Activated naive CD4-positive, alpha-beta T cell treated with anti-CD3 and anti-CD28 coated beads, Interleukin-2, amount 10 ng/mL, durations not matched to agents 7 days and 5 days (primary cell): ENCODE measurements at places on chromosomes 4 and X.

GRCh38 chr4:145289403-145290076, 109.2 kb upstream of the OTUD4 start:
- DNase-seq, result no peak

GRCh38 chr4:137559801-137560200, 27.5 kb upstream of the PCDH18 start:
- DNase-seq, result no peak

GRCh38 chrX:2857566-2857965, 28.8 kb downstream of the GYG2 start:
- DNase-seq, result no peak

DNA sequence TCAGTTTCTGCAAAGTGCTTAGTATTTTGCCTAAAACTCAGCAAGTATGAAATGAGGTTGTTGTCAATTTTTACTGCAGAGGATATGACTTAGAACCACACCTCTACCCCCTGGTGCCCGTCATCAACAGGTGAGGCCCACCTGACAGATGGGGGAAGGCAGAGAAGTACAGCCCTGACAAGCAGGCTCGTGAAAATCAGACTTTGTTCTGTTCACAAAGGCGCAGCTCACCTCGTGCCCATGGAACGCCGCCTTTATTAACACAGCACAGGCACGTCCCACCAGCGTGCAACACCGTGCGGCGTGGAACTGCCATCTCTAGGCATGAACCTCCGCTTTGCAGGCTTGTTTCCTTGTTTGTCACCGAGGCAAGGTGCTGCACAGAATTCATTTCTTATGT, 13.3 kb downstream of the CYP4V2 start:
- peak; percentile 26 for DNase-seq

GRCh38 chr4:172897046-172897445, 271.6 kb upstream of the GALNT7 start:
- DNase-seq, result no peak

GRCh38 chr4:101954351-101954750, 163.8 kb downstream of the BANK1 start:
- DNase-seq, result no peak

DNA sequence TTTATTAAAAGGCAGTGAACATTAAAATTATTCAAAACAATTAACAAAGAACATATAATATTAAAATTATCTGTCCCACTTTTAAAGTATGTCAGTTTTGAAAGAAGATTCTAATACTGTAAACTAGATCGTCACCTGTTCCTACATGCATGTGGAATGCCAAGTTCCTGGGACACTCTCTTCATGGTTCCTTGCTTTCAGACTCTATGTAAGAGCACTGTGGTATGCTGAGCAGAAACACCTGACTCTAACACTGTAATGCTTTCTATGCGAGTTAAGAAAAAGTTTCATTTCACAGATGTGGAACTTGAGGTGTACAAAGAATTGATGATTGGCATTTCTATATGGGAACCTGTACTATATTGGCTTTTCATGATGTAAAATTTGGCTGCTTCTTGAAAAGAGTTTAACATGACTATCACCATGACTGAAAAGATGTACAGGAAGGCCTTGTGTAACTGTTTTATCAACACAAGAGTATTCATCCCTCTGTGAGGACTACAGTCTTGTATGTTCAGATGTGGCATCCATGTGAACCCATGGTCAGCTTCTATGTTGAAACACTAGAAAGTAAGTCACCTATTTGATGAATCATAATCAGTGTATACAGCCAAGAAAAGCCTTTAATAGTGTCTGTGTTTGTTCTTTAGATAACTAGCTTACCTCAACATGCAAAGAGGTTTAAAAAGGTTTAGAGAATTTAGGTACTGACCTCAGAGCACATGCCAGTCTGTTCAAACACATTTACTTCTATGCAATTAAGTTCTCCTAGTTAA, 354.5 kb downstream of the ARHGAP24 start:
- DNase-seq, result no peak

DNA sequence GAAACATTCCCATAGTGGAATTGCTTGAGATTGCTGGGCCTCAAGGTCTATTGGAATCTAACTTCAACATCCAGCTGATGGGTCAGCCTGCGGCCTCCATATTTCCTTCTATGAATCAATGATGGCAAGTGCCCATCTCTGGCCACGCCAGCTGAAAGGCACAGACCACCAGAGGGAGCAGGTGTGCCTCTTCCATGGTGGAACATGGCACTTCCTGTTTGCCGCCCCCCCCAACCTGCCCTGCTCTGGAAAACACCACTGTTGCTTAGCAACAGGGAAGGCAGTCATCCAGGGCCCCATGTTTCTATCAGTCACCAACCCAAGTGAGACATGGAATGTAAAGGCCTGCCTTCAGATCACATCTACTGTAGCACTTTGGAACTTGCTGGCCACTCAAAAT, 11.6 kb downstream of the PAGE4 start:
- peak; percentile 46 for DNase-seq

DNA sequence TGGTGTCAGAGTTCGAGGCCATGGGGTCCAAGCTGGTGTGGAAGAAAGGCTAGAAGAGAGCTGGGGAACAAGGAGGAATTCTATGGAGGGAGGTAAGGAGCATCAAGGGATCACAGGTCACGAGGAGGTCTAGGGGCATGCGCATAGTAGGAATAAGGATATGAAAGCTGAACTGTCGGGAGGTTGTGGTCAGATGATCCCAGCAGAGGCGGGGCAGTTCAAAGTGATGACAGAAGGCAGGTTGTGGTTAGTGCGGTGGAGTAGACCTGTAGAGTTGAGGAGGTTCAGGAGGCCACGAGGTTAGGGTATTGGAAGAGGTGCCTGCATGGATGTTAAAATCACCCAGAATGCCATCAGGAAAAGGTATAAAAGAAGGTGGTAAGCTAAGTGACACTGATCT, 156.3 kb downstream of the TMEM164 start:
- DNase-seq, result no peak

DNA sequence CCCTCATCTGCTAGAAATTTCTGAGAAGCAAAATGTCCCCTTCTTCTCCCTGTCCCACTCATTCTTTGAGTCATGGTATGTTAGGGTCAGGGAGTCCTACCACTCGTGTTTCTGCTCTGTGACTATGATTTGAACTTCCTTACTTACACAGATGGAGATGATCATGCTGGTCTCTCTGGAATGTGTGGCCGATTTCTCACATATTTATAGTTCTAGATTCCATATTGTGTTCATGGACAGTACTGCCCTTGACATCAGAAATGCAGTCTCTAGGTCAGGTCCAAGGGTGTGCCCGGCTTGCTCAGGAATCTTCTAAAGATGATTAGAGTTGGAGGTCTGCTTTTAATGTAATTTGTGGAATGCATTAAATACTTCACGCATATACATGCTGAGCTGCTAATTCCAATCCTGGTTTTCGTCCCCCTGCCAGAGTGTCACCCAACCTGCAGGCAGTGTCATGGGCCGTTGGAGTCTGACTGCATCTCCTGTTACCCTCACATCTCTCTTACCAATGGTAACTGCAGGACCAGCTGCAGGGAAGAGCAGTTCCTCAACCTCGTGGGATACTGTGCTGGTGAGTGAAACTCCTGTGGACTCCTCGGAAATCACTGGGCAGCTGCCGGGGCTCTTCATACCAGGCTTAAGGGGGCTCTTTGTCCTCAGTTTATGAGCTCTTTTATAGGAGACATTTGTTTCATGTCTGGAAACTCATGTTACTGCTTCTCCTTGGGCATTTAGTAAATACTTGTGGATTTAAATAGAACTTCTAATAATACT, 214.1 kb upstream of the ANXA3 start:
- DNase-seq, result no peak

- DNase-seq, result no peak
Measured at GRCh38 chr4:106256190-106256589, 59.8 kb downstream of the TBCK start.

DNA sequence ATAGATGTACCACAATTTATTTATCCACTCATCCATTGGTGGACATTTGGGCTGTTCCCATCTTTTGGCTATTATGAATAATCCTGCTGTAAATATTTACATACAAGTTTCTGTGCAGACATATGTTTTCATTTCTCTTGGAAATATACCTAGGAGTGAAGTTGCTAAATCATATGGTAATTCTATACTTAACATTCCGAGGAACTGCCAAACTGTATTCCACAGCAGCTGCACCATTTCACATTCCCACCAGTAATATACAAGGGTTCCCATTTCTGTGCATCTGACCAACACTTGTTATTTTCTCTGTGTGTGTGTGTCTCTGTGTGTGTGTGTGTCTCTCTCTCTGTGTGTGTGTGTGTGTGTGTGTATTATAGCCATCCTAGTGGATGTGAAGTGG, 15.4 kb upstream of the DOCK11 start:
- DNase-seq, result no peak

- DNase-seq, result no peak
Measured at GRCh38 chr4:88609387-88609786, 17.1 kb downstream of the HERC3 start.

DNA sequence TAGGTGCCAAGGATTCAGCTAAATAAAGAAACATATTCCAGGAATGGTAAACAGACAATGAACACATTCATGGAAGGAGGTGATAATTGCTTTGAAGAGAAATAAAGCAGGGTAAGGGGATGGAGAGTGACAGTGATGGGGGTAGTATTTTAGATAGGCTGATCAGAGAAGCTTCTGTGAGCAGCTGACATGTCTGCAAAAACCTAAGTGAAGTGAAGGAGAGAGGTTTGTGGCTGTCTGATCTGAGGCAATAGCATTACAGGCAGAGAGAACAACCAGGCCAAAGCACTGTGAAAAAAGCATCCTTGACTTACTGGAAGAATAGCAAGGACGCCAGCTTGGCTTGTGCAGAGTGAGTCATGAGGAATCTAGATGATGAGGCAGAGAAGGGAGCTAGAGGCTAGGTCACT, 271.9 kb upstream of the GATB start:
- no peak for DNase-seq

DNA sequence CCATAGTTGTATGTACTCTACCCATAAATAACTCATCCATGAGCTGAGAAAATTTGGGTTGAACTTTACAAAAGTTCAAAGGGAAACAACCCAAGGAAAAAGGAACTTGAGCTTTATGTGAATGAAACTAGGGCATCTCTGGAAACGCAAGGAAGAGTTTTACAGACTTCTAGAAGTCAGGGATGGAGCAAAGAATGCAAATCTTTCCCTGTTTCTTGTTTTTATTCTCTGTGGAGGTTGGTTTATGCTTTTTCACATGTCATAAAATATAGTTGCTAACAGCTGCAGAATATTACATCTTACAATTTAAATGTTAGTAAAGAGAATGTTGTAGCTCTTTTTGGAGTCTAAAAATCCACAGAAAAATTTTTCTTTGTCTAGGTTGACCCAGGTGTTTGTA, 754.1 kb downstream of the PCDH7 start:
- DNase-seq, result no peak

- DNase-seq, result no peak
Measured at GRCh38 chr4:40275065-40275730, 59.9 kb upstream of the CHRNA9 start.

GRCh38 chr4:19213388-19213787, 1038.3 kb upstream of the SLIT2 start:
- DNase-seq, result no peak

- DNase-seq, result peak; percentile 83
Measured at GRCh38 chrX:40097504-40098263, at the start of gene BCOR. Gene BCOR, minus strand, starts transcription at chrX:40097958. Its CDS starts 20,029 bp downstream, at chrX:40077929.

DNA sequence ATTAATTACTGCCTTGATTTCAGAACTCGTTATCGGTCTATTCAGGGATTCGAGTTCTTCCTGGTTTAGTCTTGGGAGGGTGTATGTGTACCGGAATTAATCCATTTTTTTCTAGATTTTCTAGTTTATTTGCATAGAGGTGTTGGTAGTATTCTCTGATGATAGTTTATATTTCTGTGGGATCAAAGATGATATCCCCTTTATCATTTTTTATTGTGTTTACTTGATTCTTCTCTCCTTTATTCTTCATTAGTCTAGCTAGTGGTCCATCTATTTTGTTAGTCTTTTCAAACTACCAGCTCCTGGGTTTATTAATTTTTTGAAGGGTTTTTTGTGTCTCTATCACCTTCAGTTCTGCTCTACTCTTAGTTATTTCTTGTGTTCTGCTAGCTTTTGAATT, 32.1 kb downstream of the CDX4 start:
- no peak for DNase-seq

DNA sequence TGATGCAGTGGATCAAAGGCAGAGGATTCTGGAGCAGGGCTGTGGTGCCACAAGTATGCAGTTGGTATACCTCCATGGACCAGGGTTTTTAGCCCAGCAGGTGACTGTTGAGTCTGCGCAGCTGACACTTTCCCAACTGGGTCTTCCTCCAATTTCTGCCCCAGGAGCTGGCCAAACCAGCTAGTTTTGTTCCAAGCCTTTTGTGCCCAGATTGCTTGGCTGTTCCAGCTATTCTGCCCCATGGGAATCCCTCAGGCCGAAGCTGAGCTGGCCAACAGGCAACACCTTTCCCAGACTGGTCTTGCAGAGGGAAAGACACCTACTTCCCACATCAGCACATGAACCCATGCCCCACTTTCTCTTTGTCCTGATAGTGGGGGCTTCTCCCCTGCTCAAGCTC, 22.8 kb upstream of the ANKRD17 start:
- DNase-seq, result no peak

DNA sequence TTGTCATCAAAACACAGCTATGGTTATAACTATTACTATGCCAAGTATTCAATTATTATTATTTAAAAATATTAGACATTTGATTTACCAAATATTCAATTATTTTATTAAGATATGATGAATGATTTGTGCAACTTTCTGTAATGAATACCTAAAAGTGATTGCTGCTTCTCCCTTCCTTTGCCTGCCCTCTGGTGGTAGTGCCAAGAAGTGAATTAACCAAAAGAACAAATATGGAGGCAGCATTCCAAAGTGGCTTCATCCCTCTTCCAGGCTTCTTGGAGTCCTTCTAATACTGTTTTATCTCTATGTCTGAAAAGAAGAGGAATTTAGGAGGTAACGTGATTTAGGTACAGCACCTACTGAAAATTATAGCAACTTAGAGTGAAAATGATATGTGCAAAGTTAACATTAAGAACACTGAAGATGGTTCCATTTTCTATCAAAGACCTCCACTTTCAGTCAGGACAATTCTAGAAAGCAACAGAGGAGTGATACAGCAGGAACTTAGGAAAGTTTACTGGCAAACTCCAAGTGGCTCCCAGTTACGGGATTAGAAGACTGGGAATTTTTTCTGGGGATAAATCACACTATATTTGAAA, 43.0 kb downstream of the ENPEP start:
- peak; percentile 26 for DNase-seq

DNA sequence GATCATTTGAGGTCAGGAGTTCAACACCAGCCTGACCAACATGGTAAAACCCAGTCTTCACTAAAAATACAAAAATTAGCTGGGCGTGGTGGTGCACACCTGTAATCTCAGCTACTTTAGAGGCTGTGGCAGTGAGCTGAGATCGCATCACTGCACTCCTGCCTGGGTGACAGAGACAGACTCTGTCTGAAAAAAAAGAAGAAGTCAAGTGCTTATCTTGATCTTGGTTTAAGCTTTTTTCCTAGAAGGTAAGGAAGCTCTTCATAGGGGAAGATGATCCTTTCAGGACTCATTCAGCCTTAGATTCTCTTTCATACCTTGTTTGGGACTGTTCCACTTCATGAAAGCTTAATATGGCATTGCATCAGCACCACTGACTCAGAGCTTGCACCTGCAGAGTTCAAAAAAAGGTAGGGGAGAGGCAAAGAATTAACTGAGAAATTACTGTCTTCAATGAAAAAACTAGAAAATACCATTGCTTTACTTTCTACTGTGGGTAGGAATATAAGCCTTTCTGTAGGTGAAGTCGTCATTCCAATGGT, 70.8 kb upstream of the EPGN start:
- no peak for DNase-seq

- no peak for DNase-seq
Measured at GRCh38 chr4:15955670-15956069, 7.3 kb downstream of the FGFBP2 start.

GRCh38 chr4:80228460-80228859, 31.2 kb downstream of the PRDM8 start:
- DNase-seq, result no peak
